ENCODE measurements at places on chromosomes 6 and 20.

DNA sequence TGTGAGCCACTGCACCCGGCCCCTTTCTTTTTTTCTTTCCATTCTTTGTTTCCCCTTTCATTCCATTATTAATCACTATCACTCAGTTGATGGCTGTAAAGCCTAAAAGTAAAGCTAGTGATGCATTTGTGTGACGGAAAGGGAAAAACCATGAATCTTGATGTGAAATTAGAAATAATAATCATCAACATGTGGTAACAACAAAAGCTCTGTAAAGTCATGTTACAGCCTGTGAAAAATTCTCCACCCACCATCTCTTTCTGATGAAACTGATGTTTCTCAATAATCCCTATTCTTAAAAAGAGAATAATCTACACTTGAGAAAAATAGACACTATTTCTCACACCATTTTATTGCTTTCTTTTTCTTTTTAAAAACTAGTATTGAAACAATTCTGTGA lies 80.0 kb downstream of the CRYBG1 start:
- no peak for DNase-seq

DNA sequence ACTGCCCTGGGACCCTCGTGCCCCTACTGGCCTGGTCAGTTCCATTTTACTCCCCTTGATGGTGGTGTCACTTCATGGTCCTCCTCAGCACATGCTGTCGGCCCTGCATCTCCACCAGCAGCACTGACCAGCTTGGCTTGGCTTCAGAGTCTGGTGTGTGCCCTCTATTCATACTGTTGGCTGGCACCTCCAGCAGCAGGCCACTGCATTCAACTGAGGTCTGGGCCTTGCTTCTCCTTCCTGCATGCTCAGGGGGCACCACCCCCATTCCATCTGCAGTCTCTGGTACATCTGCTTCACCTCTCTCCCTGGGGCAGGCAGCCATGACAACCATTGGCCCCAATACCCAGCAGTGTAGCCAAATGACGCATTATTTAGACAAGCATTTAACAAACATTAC lies 155.9 kb downstream of the SLC24A3 start:
- DNase-seq: no peak

DNA sequence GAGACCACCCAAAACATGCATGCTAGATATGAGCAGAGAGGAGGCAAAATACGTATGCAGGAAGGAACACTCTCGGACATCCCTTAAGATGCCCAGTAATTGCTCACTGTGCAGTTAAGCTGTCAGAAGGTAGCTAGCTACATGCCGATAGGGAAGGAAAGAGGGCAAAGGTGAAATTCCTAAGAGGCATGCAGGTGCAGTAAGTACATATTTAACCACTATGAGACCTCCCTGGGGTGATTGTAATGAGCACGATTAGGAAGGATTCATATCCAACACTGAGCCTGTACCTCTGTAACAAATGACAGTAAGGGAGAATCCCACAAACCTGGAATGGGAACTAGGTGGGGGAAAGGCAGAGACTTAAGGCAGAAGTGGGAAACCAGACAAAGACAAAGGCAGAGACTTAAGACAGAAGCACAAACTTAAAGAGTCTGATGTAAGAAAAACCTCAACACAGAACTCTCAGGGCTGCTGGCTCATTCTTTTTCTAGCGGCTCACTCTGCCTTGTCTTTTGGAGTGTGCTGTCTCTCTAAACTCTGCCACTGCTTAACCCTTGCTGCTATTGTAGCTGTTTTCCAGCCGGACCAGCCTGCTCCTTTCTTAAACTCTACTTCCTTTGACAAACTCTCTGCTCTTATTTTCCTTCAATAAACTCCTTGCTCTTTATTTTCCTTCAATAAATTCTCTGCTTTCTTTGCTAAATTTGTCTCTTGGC lies 148.1 kb downstream of the UBE3D start:
- DNase-seq: no peak

DNA sequence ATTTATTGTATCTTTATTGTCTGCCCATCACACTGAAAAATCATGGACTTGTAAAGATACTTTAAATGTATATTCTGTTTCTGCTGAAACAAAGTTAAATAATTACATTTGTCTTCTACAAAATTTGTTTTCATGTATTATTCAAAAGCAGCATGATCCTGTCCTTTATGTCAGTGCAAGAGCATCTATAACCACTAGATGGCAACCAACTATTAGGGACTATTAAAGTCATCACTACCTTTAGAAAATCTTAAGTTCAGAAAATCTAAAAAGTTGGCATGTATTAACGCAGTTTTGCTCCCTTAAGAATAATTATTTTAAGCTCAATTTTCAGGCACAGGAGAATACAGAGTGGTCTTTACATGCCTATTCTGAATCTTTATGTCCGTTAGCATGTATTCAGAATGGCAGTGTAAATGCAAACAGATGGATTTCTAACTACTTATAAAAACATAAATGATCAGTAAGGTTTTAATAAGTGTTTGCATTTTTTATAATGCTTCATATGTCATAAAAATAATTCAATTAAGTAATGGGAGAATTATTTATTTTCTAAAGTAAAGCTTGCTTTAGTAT lies 17.8 kb downstream of the TMEM30A start:
- peak; percentile 26 for DNase-seq

GRCh38 chr6:56760842-56761241 lies 118.2 kb upstream of the DST start:
- no peak for DNase-seq

GRCh38 chr6:112235956-112236355 lies 18.4 kb downstream of the LAMA4 start:
- no peak for DNase-seq

DNA sequence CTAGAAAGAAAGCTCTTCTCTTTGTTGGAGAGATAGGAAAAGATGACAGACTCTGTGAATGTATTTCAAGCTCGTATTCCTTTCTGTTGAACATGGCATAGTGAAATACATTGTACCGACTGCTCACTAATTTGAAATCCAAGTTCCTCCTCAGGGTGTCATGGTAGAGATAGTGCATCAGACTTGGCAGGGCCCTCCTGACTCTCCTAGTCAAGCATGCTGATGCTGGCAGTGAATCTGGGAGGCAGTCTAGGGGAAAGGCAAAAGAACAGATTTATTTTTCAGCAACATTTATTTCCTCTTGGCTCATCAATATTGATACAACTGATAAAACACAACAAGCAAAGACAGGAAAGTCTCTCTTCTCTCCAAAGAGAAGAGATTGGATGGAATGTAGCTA lies 356.3 kb upstream of the IRAK1BP1 start:
- DNase-seq: no peak

DNA sequence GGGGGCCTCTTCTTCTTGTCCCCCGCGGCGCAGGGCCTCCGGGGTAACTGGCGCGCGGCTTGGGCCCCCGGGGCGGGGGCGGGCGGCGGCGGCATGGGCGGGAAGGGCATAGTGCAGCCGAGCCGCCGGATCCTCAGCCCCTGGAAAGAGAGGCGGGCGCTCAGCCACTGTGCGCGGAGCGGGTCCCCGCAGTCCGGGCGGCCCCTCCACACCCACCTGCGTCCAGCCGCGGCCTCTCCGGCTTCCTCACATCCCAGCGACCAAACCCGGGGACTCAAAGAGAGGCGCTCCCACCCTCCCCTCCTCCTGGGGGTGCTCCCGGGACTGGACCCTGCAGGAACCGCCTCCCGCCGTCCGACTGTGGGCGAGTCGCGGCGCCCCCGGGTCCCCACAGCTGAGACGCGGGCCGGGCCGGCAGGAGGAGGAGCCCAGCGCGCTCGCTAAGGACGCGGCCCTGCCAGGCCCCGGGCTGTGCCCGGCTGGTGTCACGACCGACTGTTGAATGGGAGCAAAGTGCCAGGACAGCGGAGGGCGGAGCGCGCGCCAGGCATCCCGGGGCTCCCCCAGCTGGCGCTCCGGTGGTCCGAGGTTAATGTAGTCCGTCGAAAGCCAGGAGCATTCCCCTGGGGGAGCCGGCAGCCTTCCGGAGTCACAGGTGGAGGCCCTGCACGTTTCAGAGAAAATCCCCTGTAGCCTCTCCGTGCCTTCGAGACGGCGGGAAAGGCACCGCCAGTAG lies at the start of gene PRR18:
TSS of gene PRR18 (minus strand) at position 360 of the 736 bp plus-strand sequence. CDS start at position 110, 250 bp downstream.
- no peak for DNase-seq

All from brain pericyte (primary cell).